SJCRH30 (cell line): ENCODE measurements at places on chromosomes 1 and 21. TPM values are rescaled to one million over a fixed set of nuclear protein-coding genes. Genes with fewer than 3 reads are reported as not detected.
A peak's percentile ranks its signal among the peaks of the same experiment; 100 is the strongest.

Gene ZBTB8A
- 8.9 and 9.2 TPM in 2 replicates for total RNA-seq

Gene CELA2B
- total RNA-seq, result 18.3 and 24.2 TPM in 2 replicates

DNA sequence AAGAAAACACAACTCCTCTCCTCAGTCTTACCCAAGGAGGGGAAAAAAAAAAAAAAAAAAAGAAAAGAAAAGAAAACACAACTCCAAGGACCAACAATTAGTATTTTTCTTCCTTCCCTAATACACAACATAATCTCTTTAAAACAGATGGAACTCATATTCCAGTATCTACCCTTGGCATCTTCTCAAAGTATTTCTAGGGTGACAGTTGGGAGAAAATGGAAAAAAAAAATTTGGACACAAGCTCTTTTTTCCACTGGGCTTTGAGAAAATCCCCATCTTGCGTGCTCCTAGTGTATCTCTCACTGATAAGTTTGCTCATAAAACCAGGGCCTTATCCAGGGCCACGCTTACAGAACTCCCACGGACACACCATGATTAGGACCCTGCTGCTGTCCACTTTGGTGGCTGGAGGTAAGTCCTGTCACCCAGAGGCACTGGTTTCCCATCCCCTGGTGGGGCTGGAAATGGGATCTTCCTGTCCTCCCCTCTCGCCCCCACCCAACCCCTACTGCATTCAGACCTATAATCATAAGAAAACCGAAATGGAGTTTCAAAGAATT lies at the start of gene CELA2B:
CELA2B (plus strand) TSS at position 353 of the 563 bp plus-strand sequence; CDS start at position 375, 22 bp downstream.
- DNase-seq, result no peak
- H3K4me3 ChIP-seq, result no peak within 1 kb of the TSS
- H3K27me3 ChIP-seq, result no peaks in the 10 kb centered on the region

GRCh38 chr1:12174924-12175810 lies 8.4 kb downstream of the TNFRSF1B start:
- H3K4me1 ChIP-seq, result peaks cover 42% of the 10 kb centered on the region
- no peak overlapping the region; the same call in 1 of the 2 replicates for H3K27ac ChIP-seq
- H3K36me3 ChIP-seq, result no peaks in the 10 kb centered on the region
- no peak overlapping the region for H3K4me3 ChIP-seq
- peak; percentile 88 for DNase-seq
- H3K27me3 ChIP-seq, result no peaks in the 10 kb centered on the region

DNA sequence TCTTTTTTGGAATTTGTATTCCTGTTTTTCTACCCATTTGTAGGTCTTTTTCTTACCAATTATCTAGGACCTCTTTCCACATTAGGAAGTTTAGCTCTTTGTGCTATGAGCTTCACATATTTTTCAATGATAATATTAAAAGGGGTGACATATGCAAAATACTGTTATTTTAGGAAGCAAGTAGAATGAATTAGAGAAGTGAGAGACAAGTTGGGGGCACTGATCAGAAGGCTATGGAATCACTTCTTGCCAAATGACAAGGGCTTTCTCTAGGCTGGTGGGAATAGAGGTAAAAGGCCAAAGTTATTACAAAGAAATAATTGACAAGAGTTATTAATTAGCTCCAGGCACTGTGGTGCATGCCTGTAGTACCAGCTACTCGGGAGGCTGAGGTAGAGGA lies 4.3 kb upstream of the BCAR3 start:
- no peaks in the 10 kb centered on the region for H3K36me3 ChIP-seq
- DNase-seq, result no peak
- no peak overlapping the region for H3K27ac ChIP-seq

DNA sequence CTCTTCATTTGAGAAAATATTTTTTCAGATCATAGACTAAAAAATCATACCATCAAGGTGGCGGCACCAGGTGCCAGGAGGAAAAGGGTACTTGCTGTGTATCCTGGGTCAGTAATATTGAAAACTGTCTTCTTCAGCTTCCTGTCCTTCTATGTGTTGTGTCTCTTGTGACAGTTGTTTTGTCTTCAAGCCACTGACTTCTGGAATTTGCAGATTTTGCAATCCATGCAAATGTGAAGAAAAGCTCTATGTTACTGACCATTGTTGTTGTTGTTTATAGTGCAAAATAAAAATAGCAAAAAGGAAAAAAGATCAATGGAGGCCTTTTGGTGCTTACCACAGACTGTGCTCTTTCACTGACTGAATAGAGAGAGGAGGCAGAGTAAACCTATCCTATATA lies 83.2 kb upstream of the RHOU start:
- H3K4me1 ChIP-seq, result no peaks in the 10 kb centered on the region; the same call in 1 of the 2 replicates
- H3K36me3 ChIP-seq, result no peaks in the 10 kb centered on the region
- no peak for DNase-seq
- H3K27me3 ChIP-seq, result no peaks in the 10 kb centered on the region

DNA sequence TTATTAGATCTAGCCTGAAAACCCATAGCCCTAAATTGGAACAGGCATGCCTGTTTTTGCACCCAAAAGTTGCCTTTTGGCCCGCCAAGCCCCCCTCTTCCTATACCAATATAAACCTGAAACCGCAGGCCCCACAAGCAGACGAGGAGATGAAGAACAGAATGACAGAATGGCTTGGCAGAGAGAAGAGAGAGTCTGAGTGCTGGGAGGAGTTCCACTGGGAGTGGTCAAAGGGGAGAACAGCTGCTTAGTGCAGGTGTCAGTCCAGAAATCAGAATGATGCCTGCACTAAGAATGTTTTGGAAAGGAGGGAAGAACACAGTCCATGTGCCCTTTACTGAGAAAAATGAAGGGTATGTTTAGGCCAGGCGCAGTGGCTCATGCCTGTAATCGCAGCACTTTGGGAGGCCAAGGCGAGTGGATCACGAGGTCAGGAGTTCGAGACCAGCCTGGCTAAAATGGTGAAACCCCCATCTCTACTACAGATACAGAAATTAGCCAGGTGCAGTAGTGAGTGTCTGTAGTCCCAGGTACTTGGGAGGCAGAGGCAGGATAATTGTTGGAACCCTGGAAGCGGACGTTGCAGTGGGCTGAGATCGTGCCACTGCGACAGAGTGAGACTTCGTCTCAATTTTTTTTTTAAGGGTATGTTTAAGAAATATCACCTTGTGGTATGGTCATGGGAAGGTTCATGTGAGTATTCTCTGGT lies 9.4 kb downstream of the DYRK1A start:
- H3K36me3 ChIP-seq, result no peaks in the 10 kb centered on the region
- no peak overlapping the region for H3K4me3 ChIP-seq
- H3K27ac ChIP-seq, result no peak overlapping the region
- H3K4me1 ChIP-seq, result peaks cover 4% of the 10 kb centered on the region
- no peak for DNase-seq
